ENCODE measurements at places on chromosomes 1 and 21.

DNA sequence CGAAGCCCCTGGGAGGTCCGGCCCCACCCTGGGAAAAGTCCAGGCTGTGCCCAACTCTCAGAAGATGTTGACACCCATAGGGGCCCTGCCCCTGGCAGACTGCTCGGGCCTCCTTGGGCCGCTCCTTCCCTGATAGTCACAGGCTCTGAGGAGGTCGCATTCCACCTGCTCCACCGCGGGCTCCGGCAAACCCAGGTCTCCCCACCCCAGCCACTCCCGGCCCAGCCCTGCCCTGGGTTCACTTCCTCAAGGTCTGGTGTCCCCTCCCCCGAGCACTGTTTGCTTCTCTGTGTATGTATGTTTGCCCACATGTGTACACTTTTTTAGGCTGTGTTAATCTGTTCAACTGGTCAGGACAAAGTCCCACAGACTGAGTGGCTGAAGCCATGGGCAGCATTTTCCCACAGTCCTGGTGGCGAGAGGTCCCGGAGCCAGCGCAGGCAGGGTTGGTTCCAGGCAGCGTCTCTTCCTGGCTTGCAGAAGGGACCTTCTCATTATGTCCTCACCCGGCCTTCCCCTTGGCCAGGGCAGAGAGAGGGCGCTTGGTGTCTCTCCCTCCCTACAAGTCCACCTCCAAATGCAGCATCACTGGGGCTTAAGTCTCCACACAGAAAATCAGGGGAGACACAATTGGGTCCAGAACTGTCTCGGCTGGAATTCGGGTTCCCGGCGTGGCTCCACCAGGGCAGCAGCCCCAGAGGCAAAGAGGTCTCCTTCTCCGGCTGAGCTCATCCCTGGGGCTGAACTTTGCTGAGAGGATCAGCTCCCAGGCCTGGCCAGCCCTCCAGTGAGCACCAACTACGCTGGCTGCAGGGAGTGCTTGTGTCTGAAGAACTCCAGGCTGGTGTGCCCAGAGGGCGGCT, 10.5 kb upstream of the PRXL2B start:
- DNase-seq = no peak

DNA sequence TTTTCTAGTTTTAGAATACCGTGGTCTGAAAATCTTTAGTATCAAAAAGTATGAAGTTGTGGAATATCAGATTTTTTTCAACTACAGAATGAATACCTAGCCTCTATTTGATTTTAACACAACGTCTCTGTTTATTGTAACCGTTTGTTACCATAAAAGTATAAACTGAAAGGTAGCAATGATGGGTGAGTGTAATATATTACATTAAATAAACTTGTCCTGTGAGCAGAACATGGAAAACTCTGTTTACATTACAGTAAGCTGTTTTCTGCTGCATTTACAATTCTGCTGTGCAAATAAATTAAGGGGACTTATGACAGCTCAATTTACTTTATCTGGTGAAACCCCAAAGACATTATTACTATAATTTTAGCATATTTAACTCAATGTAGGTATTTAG, 62.5 kb downstream of the CHRM3 start:
- no peak for DNase-seq

GRCh38 chr1:58104960-58105359, 441.6 kb downstream of the OMA1 start:
- DNase-seq = no peak

DNA sequence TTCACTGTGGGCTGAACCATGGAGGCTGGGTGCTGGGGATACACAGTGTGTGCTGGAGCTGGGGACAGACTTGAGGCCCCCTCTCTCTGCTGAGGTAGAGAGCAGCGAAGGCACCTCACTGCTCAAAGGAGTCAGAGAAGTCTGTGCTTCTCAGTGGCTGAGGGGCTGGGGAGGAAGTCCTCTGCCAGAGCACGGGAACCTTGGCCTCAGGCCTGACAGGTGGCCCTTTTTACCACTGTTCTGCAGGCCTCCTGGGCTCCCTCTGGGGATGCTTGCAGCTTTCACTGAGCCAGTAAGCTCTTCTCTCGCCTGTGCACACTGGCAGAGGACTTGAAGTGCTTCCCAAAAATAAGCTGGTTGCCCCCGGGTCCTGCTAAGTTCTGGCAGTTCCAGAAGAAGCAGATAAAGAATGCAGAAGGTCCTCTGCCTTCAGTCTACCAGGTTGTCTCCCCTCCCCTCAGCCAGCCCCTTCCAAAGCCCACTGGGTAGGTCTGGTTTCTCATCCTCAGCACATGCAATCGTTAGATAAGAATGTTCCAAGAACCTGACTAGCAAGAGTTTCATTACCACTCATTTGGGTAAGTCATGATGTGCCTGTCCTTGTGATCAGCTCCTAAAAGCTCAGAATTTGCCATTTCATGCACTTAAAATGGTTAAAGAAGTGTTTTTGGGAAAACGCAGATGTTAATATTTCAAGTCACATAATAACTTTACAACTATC, 53.9 kb downstream of the TENT5C start:
- DNase-seq = peak; percentile 97

DNA sequence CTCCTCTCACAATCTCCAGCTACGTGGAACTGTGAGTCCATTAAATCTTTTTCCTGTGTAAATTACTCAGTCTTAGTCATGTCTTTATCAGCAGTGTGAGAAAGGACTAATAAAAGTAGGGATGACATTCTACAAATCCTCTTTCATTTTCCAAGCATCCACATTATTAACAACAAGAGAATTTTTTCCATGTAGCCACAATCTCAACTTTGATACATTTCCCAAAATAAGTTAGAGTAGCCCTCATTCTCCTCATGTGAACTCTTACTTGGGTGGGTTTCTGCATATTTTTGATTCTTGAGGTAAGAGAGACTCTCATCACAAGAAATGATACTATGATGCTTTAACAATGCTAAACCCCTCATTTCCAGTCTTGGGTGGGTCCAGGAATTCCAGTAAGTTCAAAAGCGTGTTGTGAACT, 52.8 kb downstream of the TNFSF18 start:
- no peak for DNase-seq

DNA sequence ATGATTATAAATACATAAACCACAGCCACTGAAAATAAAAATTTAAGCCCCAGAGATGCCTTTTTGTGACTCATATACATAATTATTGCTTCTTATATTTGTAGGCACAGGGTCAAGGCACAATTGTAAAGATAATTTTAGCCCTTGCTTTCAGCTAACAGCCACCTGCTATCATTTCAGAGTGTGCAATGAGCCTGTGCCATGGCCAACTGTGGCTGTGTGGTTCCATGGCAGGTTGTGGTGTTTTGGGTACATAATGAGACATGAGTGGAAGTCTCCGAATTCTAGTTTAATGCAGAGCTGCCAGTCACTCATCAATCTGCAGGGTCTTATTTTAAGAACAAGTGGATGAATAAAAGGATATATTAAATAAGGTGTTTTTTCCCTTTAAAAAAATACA, 346.9 kb upstream of the SNX7 start:
- no peak for DNase-seq

- no peak for DNase-seq
Observed at GRCh38 chr1:89322402-89322801, 41.5 kb upstream of the GBP6 start.

Data from erythroblast (primary cell).